ENCODE measurements at places on chromosomes 5 and 9.

DNA sequence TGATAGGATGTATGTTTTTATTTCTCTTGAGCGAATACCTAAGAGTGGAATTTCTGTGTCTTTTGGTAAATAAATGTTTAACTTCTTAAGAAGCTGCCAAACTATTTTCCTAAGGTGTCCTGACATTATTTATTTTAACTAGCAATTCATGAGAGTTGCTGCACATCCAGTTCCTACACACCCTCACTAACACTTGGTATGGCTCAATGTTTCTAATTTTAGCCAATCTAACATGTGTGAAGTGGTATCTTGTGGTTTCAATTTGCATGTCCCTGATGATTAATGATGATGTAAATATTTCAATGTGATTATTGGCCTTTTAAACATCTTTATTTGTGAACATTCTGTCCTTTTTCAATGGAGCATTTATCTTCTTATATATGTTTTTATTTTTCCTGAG is 2095.5 kb upstream of the C9orf72 start:
- DNase-seq = no peak

- no peak for DNase-seq
Measured at GRCh38 chr5:122977319-122977718, 59.2 kb downstream of the PPIC start.

DNA sequence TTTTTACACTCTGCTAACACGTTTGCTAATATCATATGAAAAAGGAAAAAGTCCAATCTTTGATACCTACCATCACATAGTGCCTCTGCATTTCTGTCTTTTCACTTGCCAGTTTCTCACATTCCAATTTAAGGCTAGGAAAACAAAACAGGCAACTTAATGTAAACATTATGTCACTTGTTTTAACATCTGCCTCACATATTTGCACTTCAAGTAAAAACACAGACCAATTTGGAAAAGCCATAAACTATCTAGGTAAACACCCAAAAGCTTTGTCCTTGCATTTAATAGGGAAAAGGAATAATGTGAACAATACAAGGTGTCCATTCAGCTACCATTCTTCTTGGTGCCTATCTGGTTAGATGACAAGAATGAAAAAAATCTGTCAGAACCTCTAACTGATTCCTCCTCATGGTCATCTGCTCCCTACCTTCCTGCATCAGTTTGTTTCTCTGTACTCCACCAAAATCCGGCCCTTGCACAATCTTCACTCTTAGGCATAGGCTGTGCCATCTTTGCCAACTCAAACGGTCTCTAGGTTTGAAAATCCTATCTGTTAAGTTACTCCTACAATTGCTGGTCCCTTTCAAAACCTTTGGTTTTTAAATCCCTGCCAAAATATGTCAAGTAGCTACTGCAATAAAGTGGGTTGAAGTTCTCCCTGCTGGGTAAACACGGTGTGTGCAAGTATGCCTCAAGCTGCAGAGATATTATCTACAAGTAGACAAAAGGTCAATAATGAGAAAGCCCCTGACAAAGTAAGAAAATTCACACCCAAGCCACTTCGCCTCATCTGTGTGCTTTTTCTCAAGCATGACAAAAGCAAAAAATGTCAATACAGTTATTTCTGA is 3.4 kb downstream of the TLE1 start:
- DNase-seq = no peak

DNA sequence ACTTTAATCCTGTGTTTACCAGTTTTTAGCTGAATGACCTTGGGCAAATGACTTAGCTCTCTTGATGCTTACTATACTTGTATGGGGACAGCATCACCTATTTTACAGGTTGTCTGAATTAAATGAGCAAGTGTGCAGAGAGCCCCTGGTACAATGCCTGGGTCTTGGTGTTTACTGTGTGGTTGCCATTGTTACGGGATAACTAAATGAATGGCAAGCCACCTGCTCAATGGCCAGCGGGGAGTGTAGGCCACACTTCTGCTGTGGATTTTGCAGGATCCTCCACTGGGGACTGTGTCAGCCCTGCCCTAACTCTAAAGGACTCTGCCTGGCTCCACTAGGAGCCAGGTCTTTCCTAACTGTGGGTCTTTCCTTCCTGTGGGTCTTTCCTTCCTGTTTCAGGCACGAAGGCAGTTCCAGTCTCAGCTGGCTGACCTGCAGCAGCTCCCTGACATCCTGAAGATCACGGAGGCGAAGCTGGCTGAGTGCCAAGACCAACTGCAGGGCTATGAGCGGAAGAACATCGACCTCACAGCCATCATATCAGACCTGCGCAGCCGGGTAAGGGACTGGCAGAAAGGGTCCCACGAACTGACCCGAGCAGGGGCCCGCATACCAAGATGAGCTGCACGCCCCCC is 10.3 kb upstream of the GLE1 start:
- no peak for DNase-seq

GRCh38 chr5:26791433-26791832 is 247.0 kb downstream of the CDH9 start:
- DNase-seq = no peak

- DNase-seq = no peak
Measured at GRCh38 chr5:169029661-169030274, 271.2 kb downstream of the SLIT3 start.

DNA sequence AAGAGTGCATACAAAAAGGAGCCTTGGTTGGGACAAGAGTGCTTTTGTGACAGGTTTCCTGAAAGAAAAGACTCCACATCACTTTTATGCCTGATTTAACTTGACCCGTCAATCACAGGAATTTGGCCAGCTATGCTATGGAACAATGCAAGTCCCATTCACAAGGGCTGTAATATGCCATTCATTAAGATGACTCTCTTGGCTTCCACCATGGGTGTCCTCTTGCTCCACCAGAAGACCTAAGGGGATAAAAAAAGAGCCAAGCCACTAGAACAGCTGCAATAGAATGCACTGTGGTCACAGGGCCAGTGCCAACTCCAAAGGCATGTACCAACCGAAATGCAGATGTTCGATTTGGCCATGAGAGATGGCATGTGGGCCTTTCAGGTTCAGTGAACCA is 480.1 kb upstream of the MPDZ start:
- no peak for DNase-seq

DNA sequence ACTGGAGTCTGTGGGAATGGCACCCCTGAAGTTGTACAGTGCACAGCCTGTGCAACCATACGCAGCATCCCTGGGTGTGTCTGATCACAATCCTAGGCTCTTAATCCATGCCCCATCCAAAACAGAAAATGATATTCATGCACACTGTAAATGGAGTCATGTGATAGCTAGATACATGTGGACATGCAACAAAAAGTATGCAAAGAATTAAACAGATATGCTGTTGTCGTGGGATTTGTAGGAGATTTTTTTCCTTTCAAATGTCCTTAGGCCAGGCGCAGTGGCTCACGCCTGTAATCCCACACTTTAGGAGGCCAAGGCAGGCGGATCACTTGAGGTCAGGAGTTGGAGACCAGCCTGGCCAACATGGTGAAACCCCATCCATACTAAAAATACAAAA is 36.1 kb downstream of the PRRX2 start:
- DNase-seq = no peak

GRCh38 chr9:117160254-117160653 is 254.6 kb downstream of the ASTN2 start:
- DNase-seq = no peak

DNA sequence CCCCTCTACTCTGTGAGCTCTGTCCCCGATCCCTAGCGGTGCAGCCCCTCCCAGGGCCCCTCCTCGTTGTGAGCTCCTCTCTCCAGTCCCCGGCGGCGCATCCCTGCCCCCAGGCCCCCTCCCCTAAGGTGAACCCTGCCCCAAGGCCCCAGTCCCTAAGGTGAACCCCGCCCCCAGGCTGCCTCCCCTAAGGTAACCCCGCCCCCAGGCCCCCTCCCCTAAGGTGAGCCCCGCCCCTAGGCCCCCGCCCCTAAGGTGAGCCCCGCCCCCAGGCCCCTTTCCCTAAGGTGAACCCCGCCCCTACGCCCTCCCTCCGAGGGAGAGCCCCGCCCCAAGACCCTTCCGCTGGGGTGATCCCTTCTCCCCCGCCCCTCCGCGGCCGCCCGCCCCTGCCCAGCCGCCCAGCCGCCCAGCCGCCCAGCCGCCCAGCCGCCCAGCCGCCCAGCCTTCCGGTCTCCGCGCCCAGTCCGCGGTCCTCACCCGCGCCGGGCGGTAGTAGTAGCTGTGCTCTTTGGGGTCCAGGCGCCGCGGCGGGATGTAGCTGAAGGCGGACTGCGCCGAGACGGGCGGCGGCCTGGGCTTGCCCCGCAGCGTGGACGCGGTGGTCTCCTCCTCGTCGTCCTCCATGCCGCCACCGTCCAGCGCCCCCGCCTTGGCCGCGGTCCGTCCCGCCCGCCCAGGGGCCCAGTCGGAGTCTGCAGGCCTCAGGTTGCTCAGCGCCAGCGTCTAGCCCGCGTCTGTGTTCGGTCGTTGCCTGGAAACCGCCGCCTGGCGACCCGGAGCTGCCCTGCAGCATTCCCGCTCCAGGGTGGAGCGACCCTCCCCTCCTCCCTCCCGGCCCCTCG is at the start of gene CFAP90:
Gene CFAP90 (minus strand): TSS at position 739 of the 845 bp plus-strand sequence. CDS start 112 bp downstream, at position 627.
- DNase-seq = no peak

DNA sequence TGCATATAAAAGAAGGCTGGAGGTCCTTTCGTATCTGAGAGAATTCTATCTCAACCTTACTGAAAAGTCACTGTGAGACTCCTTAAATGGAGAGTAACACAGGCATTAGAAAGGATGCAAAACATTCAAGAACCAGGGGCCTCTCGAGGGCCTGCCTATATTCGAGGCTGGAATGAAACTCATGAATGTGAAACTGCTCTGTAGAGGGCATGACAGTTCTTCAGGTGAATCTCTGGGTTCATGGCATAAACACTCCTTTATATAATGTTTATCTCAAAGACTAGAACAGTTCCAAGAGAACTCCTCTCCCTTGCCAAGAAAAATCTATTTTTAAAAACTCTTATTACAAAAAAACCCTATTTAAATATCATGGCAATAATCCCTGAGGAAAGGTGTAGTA is 113.9 kb downstream of the SEC61B start:
- no peak for DNase-seq

DNA sequence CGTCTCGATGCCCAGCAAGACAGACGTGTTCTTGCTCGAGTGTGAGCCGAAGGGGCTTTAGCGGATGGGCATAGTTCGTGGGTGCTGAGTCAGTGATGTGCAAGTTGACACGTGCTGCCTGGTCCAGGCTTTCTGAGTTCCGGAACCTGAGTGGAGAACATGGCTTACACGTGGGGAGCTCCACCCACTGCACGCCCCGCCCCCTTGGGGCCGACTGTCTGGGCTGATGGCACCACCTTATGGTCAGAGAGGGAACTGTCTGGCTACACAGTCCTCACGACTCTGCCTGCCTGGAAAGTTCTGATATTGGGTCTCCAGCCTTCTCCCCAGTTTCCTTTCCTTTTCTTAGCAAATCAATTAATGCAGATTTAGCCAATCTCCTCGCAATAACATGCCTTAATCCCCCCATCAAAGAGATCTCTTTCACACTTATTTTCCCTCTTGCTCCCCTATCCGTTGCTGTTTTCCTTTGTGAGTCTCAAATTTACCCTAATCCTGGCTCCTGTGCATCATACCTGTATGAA is 3.8 kb upstream of the STC2 start:
- peak; percentile 64 for DNase-seq

GRCh38 chr5:79257314-79257713 is 21.4 kb downstream of the JMY start:
- DNase-seq = no peak

GRCh38 chr9:134935056-134935640 is 17.4 kb upstream of the FCN1 start:
- no peak for DNase-seq

- no peak for DNase-seq
Measured at GRCh38 chr5:81408496-81408895, 14.6 kb upstream of the ACOT12 start.
